Pulmonary artery endothelial cell (primary cell): ENCODE measurements at places on chromosomes 2 and 18.

GRCh38 chr18:35343488-35343935 lies 708 bp downstream of the ZNF24 start:
- no peak for DNase-seq

GRCh38 chr2:240935103-240935876 lies 29.2 kb downstream of the CROCC2 start:
- no peak for DNase-seq

DNA sequence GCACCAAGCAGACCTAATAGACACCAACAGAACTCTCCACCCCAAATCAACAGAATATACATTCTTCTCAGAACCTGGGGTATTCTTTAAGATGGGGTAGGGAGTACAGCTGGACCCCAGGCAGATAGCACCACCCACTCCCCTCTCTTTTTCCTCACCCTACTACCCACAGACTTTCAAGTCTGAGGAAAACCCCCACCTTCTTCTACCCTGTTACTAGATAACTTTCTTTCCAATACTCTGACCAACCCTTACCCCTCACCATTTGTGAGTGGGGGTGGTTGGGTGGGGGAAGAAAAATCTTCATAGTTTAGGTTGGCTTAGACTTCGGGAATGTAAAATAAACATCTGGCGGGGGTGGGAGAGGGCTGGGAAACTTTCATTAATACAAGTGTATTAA lies 20.3 kb upstream of the ZBTB14 start:
- no peak for DNase-seq

- DNase-seq: no peak
These were observed 54.9 kb upstream of the IGFBP2 start for GRCh38 chr2:216578325-216578724.

DNA sequence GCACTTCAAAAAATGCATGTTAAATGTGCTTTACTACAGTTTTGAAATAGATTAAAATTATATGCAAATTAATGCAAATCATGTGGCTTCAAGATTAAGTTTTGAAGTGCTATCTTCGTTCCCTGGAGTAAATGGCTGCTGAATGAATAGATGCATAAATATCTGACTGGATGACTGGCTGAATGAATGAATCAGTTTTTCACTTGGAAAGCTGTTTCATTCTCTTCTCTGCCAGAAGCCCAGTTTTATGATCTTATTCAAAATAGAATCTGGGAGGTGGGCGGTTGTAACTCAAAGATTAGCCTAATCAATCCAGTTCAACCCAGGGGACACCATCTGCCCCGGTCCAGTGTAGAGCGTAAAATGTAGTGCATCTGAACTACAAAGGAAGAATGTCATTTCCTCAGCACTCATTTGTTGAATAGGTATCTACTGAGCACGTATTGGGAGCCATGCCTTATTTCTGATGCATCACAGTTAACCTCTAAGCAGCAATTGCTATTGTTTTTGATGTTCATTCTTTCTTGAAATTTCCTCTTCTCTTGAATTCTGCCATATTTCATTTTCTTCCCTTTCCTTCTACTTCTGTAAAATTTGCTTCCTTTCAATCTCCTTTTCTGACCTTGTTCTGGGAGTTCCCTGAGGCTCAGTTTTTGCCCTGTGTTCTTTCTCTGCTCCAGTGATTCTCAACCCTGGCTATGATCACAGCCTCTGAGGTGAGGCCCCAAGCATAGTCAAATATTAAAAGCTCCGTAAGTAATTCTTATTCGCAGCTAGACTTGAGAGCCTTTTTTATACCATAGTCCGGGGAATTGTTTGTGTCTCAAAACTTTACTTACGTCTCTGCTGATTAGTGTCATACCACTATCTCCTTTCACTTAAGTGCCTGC lies 282.7 kb downstream of the PARD3B start:
- DNase-seq: no peak

DNA sequence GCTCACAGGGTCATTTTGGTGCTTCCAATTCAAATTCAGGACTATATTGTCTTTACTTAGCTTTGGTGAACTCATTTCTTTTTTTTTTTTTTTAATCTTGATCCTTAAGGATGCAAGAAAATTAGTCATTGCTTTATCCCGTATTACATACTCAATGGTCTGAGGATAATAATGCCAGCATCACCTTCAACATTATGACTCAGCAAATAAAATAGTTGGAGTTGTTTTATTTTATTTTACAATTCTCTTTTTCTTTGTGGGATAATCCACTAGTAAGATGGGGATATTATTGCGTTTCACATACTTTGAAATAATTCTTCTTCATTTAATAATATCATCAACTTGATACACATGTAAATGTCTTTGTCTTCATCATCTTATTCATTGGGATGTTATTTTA lies 954.9 kb upstream of the GYPC start:
- DNase-seq: no peak

DNA sequence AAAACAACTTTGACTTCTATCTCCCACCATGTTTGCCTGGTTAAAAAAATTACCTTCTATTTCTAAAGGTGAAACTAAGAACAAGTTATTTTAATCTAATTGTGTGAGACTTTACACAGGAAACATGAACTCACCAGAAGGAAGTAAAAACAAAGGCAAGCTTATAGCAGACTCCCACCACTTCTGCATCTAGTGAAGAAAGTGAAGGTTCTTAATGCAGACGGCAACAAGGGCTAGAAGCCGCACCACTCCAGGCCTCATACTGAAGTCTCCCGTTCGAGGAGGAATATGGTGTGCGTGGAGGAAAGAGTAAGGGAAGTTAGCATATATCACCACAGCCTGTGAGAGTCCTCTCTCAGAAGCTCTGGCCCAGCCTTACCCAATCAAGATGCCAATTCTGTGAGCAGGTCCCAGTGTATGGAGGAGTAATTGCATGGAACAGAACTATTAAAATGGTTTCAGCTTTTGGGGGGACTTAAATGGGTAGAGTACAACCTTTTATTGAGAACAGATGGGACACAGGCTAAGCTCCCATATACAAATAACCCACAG lies 958.7 kb downstream of the BCL11A start:
- DNase-seq: no peak

DNA sequence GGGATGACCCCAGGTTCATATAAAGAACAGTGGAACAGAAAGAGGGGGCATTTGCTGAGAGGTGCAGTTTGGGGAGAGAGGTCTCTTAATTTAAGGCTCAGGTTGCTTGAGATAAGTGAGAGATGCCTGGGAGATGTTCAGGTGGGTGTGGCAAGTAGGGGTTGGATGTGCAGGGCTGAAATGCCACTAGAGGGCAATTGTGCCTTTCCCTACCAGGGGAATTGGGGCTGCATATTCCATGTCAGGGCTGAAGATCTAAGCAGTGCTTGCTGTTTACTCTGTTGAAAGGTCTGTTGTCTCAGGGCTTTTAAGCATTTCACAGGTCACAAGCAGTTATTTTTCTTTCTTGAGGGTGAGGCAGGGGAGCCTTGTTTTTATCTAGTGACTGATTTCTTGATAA lies 7.8 kb downstream of the CCDC85A start:
- DNase-seq: no peak

- DNase-seq: no peak
These were observed 799.6 kb upstream of the HS6ST1 start for GRCh38 chr2:129118296-129118695.

DNA sequence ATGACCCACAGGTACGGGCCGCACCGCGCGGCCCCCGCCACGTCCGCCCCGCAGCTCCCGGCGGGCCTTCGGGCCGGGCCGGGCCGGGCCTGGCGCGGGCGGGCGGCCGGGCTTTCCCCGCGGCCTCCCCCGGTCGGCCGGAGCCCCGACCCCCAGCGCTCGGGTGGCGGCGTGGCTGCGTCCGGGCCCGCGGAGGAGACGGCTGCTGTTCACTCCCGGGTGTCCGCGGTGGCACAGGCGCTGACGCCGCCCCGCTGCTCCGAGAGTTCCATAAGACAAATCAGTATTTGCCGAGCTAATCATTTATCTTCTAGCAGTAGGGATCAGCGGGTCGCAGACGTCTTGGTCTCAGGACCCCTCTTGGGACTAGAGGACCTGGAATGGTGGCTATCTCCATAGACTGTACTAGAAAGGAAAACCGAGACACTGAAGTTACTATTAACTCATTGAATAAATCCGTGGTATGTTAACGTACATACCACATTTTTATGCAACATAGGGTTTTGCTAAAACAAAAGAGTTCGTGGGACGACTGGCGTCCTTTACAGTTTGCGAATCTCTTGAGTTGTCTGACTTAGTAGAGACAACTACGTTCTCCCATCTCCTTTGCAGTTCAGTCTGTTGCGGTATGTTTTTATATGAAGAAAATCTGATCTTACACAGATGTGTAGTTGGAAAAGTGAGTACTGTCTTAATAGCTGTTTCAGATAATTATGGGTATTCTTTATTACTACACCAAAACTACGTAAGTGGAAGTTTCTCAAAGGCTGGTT lies 500 bp downstream of the LIMS1 start:
- DNase-seq: no peak

GRCh38 chr2:67437114-67437513 lies 40.0 kb downstream of the ETAA1 start:
- no peak for DNase-seq

- DNase-seq: no peak
These were observed 2.3 kb downstream of the PPM1B start for GRCh38 chr2:44171018-44171417.

GRCh38 chr2:139850254-139850890 lies 1070.2 kb upstream of the NXPH2 start:
- no peak for DNase-seq

- DNase-seq: no peak
These were observed 12.7 kb upstream of the PTPN4 start for GRCh38 chr2:119746836-119747686.

DNA sequence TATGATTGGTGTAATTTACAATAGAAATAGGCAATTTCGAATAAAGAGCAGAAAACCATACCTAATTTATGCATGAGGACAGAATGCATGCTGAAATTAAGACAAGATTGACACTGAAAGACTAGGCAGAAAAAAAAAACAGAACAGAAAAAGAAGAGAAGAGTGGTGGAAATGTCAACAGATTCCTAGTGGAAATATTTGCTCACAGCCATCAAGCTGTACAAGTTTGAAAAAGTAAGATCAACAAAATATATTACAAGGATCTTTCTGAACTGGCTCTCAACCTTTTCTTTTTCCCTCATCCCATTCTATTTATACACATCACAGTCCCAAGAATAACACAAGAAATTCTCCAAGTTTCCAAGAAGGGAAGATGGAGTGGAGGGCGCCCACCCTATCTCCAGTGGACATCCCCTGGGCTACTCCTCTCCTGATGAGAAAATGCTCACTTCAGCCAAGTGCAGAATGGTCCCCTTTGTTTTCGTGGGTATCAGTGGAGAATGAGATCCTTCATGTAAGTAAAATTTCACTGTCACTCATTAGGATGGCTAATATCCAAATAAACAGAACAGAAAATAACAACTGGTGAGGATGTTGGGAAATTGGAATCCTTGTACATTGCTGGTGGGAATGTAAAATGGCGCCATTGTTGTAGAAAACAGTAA lies 51.0 kb upstream of the ZNF532 start:
- DNase-seq: no peak

- DNase-seq: no peak
These were observed 103.0 kb downstream of the BMPR2 start for GRCh38 chr2:202479090-202479489.

- DNase-seq: no peak
These were observed 106.4 kb downstream of the ZAP70 start for GRCh38 chr2:97819754-97820153.

GRCh38 chr2:42084231-42084671 lies 36.4 kb downstream of the PKDCC start:
- DNase-seq: no peak

GRCh38 chr2:84839851-84840250 lies 41.0 kb downstream of the TRABD2A start:
- no peak for DNase-seq

GRCh38 chr2:130756053-130756873 lies 923 bp downstream of the AMER3 start:
- DNase-seq: no peak

- DNase-seq: no peak
These were observed 52.7 kb downstream of the MAP2 start for GRCh38 chr2:209476367-209477208.

DNA sequence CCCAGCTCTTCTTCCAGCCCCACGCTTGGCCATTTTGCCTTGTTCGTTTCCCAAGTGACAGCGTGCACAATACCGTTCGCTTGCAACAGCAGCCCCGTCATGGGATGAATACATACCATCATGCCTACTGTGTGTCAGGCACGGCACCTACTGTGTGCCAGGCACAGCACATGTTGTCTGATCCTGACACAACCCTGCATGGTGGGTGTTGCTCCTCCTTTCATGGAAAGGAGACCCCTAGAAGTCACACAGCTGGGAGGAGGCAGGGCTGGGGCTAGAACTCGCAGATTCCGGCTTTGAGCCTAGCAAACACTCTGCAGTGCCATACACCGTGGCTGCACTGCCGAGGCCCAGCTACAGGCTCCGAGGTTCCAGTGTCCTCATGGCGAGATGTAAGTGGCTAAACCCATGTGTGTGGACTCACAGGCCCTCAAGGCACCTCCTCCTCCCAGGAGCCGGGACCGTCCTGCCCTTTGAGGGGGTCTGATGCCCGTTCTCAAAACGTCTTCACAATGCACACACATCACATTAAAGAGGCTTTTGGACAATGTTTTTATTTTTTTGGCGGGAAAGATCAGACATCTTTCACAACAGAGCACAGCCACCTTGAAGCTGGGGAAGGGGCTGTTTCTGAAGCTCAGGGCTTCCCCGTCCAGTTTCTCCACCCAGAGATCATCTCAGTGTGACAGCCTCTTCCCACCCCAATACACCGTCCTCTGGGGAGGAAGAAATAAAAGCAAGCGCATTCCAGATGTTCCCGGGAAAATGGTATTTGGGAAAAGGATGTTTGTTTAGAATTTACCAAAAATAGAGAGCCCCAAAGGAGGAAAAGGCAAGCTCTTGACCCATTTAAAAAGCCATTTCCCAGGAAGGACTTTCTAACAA lies 64.9 kb downstream of the HS1BP3 start:
- DNase-seq: no peak

DNA sequence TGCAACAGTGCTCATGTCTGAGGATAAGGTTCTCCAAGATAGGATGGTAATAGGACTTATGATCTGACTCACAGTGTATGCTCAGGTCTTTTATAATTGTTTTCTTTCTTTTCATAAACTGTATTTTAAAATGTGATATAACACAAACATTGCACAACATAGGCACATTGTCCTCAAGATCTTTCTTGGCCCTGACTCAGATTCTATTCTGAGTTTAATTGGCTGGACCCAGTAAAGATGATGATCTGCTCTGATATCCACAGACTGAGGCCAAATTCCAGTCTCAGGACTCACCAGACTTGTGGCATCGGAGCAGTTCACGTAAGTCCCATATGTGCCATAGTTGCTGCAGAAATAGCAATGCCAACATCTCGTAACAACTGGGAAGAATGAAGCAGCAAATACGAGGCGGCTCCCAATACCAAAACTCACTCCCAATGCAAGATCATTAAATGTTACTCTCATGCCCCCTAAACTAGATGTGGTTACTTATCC lies 448.9 kb upstream of the SLC14A2 start:
- DNase-seq: no peak

DNA sequence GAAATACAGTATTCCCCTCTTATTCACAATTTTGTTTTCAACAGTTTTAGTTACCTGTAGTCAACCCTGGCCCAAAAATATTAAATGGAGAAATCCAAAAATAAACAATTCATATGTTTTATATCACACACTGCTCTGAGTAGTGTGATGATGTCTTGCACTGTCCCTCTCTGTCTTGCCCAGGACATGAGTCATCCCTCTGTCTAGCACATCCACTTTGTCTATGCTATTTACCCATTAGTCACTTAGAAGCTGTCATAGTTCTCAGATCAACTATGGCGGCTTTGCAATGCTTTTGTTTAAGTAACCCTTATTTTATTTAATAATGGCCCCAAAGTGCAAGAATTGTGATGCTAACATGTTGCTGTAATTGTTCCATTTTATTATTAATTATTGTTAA lies 380.6 kb upstream of the REG3G start:
- no peak for DNase-seq

GRCh38 chr2:59047373-59047995 lies 806.4 kb upstream of the FANCL start:
- no peak for DNase-seq
